ENCODE measurements at places on chromosomes 6 and 20.

- no peak for DNase-seq
Measured at GRCh38 chr6:136962661-136963060, 40.6 kb downstream of the SLC35D3 start.

DNA sequence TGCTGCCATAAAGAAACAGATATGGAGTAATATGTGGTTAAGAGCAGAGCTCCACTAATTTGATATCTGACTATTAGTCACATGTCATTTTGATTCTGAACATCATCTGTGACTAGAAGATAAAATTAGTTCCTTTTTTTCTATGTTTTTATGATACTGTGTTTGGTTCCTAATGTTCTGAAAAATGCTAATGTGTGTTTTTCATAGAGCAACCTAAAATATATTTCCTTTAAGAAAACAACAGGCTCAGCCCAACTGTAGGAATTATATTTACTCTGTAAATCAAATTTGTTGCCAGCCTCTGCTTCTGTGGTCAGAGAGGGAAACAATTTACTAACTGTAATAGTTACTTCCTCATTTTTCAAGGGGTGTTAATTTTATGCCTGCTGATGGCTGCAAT lies 33.3 kb upstream of the TXLNB start:
- no peak for DNase-seq

DNA sequence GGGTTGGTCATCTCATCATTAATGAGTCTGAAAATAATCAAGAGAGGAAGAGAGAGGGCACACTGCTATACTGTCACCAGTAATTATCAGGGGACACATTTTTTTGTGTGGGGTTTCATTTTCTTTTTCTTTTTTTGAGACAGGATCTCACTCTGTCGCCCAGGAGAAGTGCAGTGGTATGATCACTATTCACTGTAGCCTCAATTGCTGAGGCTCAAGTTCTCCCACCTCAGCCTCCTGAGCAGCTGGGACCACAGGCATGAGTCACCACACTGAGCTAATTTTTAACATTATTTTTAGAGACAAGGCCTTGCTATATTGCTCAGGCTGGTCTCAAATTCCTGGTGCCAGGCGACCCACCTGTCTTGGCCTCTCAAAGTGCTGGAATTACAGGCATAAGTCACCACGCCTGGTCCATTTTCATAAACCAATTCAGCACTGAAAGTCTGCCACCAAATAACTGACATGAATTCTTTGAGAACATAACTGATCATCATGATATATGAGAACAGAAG lies 43.3 kb downstream of the EPHA7 start:
- no peak for DNase-seq

GRCh38 chr6:27759930-27760329 lies 152.3 kb downstream of the OR2B2 start:
- DNase-seq, result no peak

GRCh38 chr6:3309391-3310050 lies 50.8 kb downstream of the PSMG4 start:
- DNase-seq, result no peak

DNA sequence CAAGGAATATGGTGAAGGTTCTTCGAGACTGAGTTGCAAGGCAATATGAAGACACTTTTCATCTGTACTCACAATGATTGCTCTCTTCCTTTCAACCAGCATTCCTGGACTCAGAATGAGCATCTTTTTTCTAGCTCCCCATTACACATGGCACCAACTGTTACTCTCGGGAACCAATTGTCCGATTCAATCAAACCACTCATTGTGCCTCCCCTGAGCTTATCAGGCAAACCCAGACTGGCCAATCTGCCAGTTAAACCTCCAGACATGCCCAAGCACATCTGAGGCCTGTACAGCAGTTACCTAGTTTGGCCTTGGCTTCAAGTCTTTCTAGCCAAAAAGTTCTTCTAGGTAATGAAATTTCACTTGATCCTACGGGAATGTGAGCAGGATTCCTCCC lies 164.1 kb downstream of the ID4 start:
- DNase-seq, result no peak
